ENCODE measurements at places on chromosomes 16 and 17.

DNA sequence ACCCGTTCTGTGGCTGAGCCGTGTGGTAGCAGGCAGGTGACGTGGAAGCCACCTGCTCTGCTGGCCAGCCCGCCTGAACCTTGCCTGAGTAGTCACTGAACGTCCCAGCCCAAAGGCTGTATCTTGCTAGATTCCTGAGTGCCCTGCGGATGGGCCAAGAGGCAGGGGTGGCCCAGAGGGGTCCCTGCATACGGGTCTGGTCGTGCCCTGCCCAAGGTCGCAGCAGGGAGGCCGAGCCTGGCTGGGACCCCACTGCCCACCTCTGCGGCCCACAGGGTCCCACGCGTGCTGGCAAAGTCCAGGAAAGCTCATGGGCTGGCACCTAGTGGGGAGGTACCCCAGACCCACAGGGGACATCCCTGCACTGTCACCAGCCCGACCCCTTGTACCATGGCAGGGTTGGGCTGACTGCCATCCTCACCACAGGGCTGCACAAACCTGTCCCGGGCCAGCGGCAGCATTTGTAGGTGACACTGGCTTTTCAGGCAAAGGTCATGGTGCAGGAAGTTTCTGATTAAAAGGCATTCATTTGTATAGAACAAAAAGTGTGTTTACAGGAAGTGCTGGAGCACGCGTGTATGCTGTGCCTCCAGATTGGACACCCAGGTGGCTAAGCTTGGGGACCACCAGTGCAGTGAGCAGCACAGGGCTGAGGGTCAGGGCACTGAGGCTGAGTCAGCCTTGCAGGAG, 45.1 kb upstream of the ZC3H18 start:
- DNase-seq = no peak

- no peak for DNase-seq
Observed at GRCh38 chr16:1784977-1785845, 2.5 kb downstream of the NUBP2 start.

- peak; percentile 50 for DNase-seq
Observed at GRCh38 chr17:42097691-42098631, at the start of gene ZNF385C. TSS of gene ZNF385C (minus strand) at chr17:42098473. CDS start at chr17:42063056, 35,417 bp downstream.

- DNase-seq = no peak
Observed at GRCh38 chr16:66846266-66846665, 2.1 kb downstream of the CA7 start.

- DNase-seq = no peak
Observed at GRCh38 chr17:80931421-80932265, 60.0 kb upstream of the CHMP6 start.

GRCh38 chr17:67636834-67637520, 80.8 kb upstream of the NOL11 start:
- DNase-seq = no peak

DNA sequence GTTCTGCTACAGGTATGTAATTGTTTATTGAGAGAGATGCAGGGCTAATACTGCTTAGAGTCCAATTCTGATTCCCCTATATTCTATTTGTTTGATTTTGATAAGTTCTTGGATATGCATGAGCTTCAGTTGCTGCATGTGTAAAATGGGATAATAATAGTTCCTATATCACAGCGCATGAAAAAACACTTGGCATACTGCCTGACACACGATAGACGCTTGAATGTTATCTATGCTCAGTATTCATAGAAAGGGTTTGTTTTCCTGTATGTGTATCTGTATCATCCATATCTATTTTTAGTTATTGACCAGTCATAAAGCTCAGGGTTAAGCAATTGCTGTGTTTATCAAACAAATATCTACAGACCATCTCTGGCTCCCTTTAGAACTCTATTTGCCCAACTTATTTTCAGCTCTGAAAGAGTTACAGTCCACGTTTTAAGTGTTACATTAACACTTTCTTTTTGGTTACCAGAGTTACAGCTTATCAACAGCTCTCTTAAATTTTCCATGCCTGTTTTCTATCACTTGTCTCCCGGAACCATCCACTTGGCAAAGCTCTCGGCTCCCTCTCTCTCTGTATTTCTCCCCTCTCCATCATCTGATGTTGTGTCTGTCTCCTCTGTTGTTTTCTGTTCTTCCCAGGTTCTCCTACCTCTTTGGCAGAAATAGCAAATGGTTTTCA, 334.8 kb downstream of the CBLN1 start:
- DNase-seq = no peak

- DNase-seq = peak; percentile 32
Observed at GRCh38 chr17:31310260-31310659, 3.6 kb downstream of the EVI2B start.

GRCh38 chr16:84438971-84439696, 65.3 kb downstream of the MEAK7 start:
- DNase-seq = no peak

GRCh38 chr17:57953705-57954396, 1.4 kb downstream of the CUEDC1 start:
- DNase-seq = no peak

DNA sequence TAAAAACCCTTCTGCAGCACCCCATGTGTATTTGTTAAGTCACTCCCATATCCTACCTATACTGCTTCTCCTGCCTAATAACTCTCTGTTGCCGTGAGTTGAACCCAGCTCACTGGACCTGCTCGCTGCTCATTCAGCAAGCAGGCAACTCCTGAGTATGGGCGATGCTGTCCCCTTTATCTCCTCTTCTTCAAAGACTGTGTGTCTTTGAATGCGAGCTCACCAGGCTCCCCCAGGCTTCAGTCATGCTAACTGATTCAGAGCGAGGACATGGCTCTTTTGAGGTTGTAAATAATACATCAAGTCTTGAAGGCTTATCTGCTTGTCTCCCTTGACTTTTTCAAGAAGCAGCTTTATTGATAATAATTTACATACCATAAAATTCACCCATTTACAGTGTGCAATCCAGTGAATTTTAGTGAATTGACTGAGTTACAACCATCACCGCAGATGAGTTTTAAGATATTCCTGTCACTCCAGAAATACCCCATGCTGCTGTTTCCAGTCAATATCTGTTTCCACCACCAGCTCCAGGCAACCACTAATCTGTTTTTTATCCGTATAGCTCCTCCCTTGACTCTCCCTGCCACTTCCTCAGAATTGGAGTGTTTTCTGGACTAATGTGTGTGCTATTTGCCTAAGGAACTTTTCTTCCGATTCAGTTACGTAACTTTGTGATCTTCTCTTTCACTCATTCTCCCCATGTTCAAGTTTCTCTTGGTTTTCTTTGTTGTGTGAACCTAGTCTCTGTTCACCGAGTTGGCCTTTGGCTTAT, 132.2 kb downstream of the SPECC1 start:
- DNase-seq = no peak

DNA sequence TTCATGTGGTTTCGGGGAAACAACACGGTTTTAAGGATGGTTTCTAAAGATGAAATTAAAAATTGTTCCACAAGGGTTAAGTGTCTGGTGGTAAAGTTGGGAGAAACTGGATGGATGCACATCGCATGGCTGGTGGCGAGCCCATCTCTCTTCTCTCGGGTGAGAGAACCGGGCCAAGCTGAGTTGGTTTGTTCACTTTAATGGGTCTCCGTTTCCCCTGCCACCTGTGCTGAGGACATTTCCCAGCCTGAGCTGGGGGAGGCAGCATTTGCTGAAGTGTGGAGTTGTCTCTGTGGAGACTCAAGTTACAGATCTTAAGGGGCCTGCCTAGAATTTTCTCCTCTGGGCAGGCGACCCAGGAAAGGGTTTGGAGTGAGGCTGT, 7.9 kb downstream of the FUS start:
- no peak for DNase-seq

DNA sequence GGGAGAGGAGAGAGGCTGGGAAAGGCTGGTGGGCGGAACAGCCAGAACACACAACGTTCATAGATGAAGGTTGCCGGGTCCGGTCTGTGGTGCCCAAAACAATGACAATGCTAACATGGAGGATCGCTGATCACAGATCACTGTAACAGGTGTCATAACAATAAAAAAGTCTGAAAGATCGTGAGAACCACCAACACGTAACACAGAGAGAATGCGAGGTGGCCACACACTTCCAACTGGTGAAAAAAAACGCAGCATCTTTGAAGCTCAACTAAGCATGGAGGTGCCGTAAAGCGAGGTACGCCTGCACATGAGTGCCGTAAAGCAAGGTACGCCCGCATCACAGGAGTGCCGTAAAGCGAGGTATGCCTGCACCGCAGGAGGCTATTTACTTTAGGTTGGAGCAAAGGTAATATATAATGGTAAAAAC, 42.3 kb downstream of the ABR start:
- peak; percentile 33 for DNase-seq
